Progenitor cell of endocrine pancreas (in vitro differentiated cells): ENCODE measurements at places on chromosomes 5 and 9. TPM values are rescaled to one million over a fixed set of nuclear protein-coding genes. Genes with fewer than 3 reads are reported as not detected.
A peak's percentile ranks its signal among the peaks of the same experiment; 100 is the strongest.

Gene PTGER4
- total RNA-seq: 4.7 and 5.6 TPM in 2 replicates

Gene TAF1L
- total RNA-seq: not detected in 2 replicates

Gene ADAMTS12
- total RNA-seq: 5.2 and 7.8 TPM in 2 replicates

Gene GAPT
- not detected in 2 replicates for total RNA-seq

Gene PLK2
- total RNA-seq: 53.4 and 66.9 TPM in 2 replicates

Gene SEMA6A
- 89.9 and 105 TPM in 2 replicates for total RNA-seq

DNA sequence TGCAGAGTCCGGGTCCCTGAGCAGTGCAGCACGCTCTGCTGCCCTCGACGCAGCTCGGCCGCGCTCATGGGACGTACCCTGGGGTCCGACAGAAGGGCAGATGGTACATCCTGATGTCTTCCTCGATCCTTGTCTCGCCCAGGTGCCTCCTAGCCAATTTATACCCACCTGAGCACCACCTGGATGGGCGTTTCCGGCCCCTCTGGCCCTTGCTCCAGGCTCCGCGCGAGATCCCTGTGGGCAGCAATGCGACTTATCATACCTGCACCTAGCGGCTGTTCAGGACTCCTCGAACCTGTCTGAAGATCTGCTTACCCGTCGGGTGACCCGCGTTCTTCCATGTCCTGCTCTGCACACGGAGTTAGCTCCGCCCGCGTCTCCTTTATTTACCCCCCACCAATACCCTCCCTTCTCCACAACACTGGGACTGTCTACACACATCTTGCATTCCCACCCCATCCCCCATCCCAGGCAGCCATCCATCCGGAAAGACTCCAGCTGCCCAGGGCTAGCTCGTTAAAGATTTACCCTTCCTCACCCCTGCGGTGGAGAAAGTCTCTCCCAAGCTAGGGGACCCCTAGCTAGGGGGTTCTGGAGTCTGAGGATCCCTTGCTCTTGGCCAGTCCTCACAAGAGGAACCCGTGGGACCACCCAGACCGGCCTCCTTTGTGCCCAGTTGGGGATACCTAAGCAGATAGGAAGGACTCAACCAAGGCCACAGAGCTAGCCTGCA, at the start of gene KIF12:
TSS of gene KIF12 (minus strand) at position 357 of the 733 bp plus-strand sequence. CDS start at position 341, 16 bp downstream.
- peak; percentile 38 for DNase-seq

GRCh38 chr5:154758493-154758892, 3.3 kb downstream of the LARP1 start:
- no peak for DNase-seq

DNA sequence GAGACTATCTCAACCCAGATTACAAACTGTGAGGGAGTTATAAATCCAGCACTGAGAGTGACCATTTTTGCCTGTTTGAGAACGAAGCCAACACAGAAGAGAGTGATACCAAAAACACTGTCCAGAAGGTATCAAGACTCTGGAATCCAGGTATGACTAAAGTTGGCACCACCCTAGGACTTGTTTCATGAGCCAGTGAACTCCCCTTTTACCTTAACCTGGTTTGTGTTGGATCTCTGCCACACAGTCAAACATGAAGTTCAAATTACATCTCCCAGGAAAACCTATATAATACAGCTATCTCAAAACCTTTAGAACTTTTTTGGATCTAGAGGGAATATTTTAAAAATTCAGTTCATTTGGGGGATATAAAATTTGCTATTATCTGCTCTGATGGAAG, 11.4 kb downstream of the ZBTB5 start:
- no peak for DNase-seq

DNA sequence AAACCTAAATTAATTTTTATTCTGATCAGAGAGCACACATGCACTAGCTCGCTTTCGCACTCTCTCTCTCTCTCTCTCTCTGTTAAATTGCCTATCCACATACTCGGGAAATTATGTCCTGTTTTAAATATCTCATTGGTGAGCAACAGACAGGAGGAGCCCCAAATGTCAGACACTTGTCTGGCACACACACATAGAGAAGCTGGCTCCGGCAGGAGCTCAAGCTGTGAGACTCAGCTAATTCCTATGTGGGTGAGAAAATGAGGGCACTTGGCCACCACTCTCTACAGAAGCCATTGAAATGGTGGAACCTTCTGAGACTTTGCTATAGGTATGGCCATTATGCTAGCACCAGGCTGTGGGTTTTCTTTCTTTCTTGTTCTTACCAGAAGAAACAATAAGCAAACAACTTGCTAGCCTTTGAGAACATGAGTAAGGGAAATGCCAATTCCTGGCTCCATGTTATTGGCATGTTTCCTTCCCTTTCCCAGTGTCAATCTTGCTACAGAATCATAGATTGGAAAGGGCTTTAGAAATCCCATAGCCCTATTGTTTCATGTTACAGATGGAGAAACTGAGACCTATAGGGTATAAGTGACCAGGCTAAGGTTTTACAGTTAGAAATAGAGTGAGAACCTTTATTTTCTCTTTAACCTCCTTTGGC, 9.0 kb downstream of the RFX3 start:
- DNase-seq: no peak

- DNase-seq: no peak
These were observed 132.1 kb upstream of the PPP1R26 start for GRCh38 chr9:135347461-135347860.

- DNase-seq: no peak
These were observed 56.8 kb upstream of the ALDH1B1 start for GRCh38 chr9:38335686-38336085.

GRCh38 chr9:136602193-136602885, 56.5 kb upstream of the NOTCH1 start:
- DNase-seq: no peak
